ENCODE measurements at places on chromosomes 11 and 22. TPM values are rescaled to one million over a fixed set of nuclear protein-coding genes. Genes with fewer than 3 reads are reported as not detected.

DNA sequence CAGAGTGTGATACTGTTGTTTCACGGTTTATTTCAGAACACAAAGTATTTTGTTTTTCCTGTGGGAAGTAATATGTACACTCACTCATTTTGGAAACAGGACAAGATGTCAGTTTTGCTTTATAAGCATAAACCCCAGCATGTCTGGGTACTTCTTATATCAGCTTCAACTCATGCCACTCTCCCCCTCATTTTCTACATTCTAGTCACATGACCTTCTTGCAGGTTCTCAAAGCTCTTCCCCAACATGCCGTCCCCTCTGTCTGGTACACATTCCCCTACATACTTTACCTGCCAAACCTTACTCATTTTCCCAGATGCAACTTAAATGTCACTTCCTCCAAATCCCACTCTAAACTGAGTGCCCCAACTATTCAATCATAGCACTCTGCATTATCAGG, 1.6 kb upstream of the CTR9 start:
- no peak overlapping the region for H3K27ac ChIP-seq
- no peaks in the 10 kb centered on the region for H3K4me1 ChIP-seq
- DNase-seq, result no peak

GRCh38 chr11:57353852-57354251, 15.7 kb downstream of the P2RX3 start:
- H3K4me3 ChIP-seq, result no peak overlapping the region
- no peaks in the 10 kb centered on the region for H3K27me3 ChIP-seq

DNA sequence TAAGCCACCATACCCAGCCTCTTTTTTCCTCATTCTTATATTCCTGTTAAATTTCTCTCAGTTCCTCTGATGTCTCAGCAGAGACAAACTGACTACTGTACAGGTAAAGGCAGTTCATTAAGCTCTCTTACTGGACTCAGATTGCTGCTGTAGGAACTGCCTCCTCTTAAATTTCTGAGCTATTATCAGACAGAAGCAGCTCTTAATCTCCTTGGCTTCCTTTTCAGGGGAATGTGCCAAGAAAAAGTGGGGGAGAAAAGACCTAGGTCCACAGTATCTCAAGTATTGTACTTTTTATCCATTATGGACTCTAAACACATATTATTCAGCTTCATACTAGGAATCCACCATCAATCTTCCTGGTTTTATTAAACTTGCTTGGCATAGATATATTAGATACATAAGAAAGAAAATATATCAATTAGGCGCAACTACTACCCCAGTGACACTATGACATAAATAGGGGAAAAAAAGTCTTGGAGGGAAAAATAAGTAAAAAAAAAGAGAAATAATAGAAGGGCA, 26.1 kb downstream of the MRTFA start:
- H3K4me3 ChIP-seq, result no peak overlapping the region
- DNase-seq, result no peak
- H3K27ac ChIP-seq, result no peak overlapping the region
- no peaks in the 10 kb centered on the region for H3K27me3 ChIP-seq
- no peaks in the 10 kb centered on the region for H3K36me3 ChIP-seq
- H3K4me1 ChIP-seq, result peaks cover 41% of the 10 kb centered on the region

The NPAS4 gene
- 0.63 TPM for polyA plus RNA-seq

The CREB3L1 gene
- 40.1 TPM for polyA plus RNA-seq

The MAPK12 gene
- polyA plus RNA-seq, result 6.9 TPM

All from pancreas (tissue), 10 donors.